ENCODE measurements at places on chromosomes 7 and 10.
A peak's percentile ranks its signal among the peaks of the same experiment; 100 is the strongest.

DNA sequence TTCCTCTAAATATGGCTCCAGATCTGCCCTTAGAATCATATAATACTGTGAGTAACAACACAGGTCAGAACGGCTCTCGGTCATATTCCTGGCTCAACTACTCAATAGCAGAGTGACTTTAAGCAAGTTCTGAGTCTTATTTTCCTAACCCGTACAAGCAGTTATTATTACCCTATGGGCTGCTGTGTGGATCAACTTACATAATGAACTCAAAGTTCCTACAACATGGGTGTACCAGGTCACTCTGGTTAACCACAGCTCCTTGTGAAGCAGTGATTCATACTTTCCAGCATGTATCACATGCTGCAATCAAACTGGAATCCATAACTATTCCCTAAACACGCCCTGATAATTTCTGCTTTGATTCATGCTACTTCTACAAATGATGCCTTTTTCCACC lies 107.3 kb downstream of the LRRN3 start:
- peak; percentile 14 for DNase-seq

GRCh38 chr10:128694851-128695725 lies 568.9 kb upstream of the MKI67 start:
- no peak for DNase-seq

DNA sequence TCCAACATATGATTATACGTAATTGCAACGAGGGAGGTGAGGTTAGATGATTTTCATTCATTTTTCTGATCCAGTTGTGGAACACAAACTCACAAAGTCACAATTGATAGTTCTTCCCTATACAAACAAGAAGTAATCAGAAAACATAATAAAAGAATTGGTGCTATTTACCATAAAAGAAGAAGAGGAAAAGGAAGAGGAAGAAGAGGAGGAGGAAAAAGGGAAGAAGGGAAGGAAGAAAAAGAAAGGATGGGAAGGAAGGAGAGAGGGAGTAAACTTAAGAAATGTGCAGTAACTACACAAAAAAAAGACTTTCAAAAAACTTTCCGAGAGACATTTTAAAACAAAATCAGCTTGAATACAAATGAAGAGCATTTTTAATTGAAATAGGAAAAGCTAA lies 65.0 kb downstream of the CCDC71L start:
- no peak for DNase-seq

DNA sequence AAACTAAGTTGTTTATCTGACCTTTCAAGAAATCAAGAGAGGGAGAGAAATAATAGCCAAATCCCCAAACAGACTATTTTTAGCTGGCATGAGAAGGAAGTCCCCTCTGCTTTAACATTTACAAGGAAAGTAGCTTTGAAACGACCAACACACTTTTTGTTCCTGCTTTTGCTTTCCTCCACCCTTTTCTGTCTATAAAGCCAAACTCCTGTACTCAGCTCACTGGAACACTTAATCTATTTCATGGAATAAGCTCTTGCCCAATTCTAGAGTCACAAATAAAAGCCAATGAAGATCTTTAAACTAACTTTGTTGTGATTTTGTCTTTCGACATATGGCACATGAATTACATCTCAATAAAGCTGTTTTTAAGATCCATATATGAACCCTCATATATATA lies 86.8 kb upstream of the CCDC71L start:
- no peak for DNase-seq

- no peak for DNase-seq
Observed at GRCh38 chr10:34094146-34094696, 720.9 kb downstream of the PARD3 start.

GRCh38 chr10:88557658-88558057 lies 25.5 kb downstream of the RNLS start:
- DNase-seq: no peak

DNA sequence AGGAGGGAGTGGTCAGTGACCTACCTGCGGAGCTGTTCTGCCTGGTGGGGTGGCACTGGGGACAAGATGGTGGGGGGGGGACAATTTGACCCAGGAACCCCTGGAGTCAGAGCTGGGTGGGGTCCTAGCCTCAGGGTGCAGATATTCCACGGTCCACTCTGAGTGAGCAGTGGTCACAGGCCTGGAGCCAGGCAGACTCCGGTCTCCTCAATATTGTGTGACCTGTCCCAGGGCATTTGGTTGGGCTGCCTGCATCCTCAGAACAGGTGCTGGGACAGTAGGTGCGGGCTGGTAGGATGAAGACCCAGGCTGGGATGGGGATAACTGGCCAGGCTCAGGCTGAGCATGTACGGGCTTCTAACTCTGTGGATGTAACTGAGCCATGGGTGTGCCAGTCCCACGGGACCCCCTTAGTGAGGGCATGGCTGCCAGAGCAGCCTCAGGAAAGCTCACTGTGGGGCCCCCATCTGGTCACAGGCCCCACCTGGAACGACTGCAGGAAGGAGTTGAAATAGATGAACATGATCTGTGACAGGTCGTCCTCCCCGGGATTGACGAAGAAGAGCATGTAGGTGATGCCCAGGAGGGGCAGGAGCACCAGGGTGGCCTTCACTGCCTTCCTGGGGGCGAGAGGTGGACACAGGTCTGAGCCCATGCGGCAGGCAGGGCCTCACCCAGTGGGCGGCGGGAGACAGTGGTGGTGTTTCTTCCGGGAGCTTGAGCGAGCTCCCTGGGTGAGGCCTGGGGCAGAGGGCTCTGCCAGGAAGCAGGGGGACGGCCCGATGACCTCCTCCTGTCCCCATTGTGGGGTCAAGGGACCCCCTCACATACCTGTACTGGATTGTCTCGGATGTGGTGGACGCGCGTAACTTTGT lies 26.9 kb downstream of the CRHR2 start:
- DNase-seq: no peak

GRCh38 chr10:79270466-79271246 lies 76.6 kb upstream of the PPIF start:
- peak; percentile 52 for DNase-seq

DNA sequence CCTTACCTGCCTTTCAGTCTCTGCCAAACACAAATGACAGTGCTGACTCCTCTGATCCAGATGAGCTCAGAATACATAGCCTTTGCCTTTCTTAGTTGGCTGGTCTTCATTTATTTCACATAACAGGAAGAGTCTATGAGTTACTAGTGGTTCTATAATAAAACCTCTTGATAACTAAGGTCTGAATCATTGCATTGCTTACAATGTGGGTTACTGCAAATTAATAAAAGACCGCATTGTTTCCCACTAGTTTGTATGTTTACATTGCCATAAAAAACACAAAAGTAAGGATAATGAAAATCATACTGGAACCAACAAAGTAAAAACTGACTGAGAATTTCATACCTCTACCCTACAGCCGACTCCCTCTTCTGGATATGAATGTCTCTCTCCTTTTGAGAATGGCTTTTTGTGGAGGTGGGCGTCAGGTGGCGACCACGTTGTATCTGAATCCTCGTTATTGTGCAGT lies 62.0 kb upstream of the AKR1E2 start:
- no peak for DNase-seq

DNA sequence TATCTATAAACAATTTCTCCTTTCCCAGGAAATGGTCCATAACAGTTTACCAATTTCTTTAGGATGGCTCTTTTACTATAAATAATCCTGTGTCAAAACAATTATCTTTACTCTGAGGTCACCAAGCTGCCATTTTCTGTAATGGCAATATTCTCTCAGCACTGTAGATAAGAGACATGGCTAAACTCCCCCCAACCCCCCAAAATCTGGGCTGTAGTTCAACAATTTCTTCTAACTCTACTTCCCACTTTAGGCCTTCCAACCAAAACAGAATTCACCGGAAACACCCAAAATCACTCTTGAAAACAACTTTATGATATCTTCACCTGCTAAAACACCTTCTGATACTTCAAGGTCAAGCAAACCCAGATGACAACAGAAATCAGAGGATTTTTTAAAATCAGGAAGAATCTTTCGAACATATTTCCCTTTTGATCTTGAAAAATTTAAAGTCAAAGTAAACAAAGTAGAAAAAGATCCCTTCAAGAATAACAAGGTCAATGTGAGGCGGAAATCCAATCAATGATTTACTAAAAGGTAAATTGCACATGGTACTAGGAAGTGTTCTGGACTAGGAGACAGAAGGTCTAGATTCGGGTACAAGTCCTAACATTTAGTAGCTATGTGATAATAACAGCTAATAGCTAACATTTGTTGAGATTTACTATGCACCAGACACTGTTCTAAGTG lies 176.8 kb downstream of the CPEB3 start:
- DNase-seq: no peak

DNA sequence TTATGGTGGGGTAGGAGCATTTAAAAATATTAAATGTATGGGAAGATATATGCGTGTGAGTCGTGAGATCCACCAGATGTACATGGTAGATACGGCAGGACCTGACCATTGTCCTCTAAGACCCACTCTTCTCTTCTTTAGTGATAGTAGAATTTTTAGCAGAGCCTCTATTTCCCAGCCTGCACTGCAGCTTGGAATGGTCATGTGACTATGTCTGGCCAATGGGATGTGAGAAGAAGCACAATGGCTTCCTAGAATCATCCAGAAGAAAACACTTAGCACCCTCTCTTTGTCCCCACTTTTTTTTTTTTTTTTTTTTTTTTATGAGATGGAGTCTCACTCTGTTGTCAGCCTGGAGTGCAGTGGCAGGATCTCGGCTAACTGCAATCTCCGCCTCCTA lies 86.6 kb upstream of the CYTH3 start:
- DNase-seq: no peak

GRCh38 chr10:44968091-44968490 lies 8.5 kb downstream of the RASSF4 start:
- no peak for DNase-seq

DNA sequence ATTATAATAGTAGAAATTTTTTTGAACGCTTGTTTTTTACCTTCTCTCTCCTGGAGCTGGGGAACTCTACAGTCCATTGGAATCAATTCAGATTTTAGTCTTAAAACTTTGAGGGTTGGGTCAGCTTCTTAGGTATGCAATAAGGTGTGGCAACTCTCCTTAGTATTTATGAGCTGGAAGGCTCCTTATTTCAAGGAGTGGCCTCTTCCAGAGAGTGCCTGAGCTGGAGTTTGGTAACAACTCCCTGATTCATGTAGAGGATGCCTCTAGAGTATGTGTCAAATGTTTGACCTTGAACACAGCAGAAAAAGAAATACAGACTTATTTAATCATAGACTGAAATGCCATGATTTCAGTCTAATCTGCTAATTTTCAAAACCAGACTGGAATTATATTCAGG lies 11.1 kb downstream of the CDK14 start:
- no peak for DNase-seq

DNA sequence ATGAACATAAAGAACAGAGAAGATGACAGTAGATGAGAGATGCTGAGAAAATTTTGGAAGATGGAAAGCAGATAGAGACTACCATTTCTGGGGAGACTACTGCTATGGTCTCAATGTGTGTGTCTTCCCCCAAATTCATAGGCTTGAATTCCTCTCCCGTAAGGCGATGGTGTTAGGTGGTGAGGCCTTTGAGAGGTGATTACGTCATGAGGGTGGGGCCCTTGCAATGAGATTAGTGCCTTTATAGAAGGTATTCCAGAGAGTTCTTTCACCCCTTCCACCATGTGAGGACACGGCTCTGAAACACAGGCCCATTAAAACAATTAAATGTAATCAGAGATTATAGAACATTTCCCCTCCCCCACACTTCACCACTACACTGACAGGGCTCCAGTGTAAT lies 23.9 kb downstream of the CARD11 start:
- DNase-seq: no peak

DNA sequence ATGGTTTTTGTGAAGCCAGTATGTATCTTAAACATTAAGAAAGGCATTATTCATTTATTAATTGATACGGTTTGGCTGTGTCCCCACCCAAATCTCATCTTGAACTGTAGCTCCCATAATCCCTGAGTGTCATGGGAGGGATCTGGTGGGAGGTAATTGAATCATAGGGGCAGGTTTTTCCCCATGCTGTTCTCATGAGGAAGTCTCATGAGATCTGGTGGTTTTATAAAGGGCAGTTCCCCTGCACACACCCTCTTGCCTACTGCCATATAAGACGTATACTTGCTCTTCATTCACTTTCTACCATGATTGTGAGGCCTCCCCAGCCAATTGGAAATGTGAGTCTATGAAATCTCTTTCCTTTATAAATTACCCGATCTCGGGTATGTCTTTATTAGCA lies 28.1 kb downstream of the OTUD1 start:
- no peak for DNase-seq

- DNase-seq: no peak
Observed at GRCh38 chr10:101660256-101660655, 34.7 kb downstream of the FBXW4 start.

- DNase-seq: no peak
Observed at GRCh38 chr10:73819081-73819480, 7.7 kb upstream of the NDST2 start.

- DNase-seq: peak; percentile 83
Observed at GRCh38 chr10:75400771-75401568, 594 bp downstream of the ZNF503 start.

DNA sequence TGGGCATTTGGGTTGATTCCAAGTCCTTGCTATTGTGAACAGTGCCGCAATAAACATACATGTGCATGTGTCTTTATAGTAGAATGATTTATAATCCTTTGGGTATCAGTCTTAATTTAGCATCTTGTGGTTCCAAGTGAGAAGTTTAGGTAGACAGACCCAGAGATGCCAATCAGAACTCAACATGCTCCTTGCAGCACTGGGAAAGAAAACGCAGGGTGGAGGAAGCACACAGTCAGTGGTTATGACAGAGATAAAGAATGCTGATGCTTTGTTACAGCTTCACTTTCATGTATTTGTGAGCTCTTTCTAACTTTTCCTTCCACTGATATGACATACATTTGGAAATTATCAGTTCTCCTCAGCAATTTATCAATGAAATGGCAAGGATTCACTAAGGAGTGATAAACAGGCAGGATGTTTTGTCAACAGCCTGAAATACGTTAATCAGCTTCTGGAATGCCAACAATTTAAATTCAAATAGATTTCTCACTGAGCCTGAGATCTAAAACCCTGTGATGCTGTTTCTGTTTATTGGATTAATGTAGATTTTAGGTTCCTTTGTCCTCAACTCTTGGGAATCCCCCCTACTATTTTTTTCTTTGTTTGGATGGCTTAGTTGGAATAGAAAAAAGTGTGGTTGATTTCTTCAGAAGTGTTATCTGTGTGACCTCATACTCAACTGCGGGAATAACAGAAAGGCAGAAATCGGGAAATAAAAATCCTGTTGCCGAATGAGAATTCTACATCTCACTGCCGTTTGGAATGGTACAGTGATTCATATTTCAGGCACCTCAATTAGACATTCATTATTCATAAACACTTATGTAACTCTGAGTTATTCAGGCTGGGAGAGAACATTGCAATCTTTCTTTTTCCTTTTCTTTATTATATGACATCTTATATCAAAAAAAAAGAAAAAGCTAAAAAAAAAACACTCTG lies 675.0 kb downstream of the CNTNAP2 start:
- no peak for DNase-seq

GRCh38 chr7:122068046-122068445 lies 76.0 kb downstream of the AASS start:
- no peak for DNase-seq

Data from eye (tissue), 1 donor.